ENCODE measurements at places on chromosomes 5 and 9. TPM values are rescaled to one million over a fixed set of nuclear protein-coding genes. Genes with fewer than 3 reads are reported as not detected.

- H3K27me3 ChIP-seq, result peaks cover 18% of the 10 kb centered on the region
- H3K27ac ChIP-seq, result no peak overlapping the region
- no peaks in the 10 kb centered on the region for H3K36me3 ChIP-seq
- H3K4me1 ChIP-seq, result no peaks in the 10 kb centered on the region
Measured at GRCh38 chr9:115106642-115107041, 11.3 kb downstream of the TNC start.

DNA sequence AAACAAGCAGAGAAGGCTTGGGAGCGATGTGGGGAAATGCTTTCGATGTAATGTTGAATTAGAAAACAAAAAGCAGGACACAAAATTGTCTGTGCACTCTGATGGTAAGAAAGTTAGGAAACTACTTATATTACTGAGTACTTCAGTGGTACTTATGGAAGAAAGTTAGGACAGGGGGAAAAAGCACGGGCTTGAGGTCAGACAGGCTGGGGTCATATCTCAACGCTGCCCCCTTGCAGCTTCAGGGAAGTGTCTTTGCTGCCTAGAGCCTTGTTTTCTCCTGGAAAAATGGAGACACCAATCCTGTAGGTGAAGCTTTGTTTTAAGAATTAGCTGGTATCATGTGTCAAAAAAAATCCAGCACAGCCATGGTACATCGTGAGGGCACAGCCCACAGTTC, 23.0 kb downstream of the NEURL1B start:
- no peak overlapping the region for H3K4me3 ChIP-seq
- no peak overlapping the region for H3K27ac ChIP-seq
- no peaks in the 10 kb centered on the region for H3K4me1 ChIP-seq
- H3K27me3 ChIP-seq, result no peaks in the 10 kb centered on the region

ZFP2 gene
- total RNA-seq, result 0.57 TPM

DNA sequence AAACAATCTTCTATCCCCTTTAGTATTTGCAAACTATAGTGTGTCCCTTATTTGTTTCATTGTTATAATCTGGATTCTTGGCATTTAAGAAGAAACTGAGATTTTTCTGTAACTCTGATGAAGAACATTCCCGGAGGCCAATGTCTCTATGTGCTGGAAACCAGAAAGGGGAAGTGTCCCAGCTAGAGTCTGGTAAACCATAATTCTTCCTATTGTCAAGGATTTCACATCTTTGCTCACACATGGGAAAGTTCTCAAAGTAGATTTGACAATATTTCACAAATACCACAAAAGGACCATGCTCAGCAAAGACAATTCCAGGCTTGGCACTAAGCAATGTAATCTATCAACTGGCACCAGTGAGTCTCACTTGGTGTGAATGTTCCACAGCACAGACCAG, 146.8 kb downstream of the MUSK start:
- H3K27me3 ChIP-seq, result no peaks in the 10 kb centered on the region
- H3K4me1 ChIP-seq, result peaks cover 4% of the 10 kb centered on the region
- H3K4me3 ChIP-seq, result no peak overlapping the region
- H3K27ac ChIP-seq, result no peak overlapping the region

GRCh38 chr9:137316012-137316981, 14.2 kb upstream of the NRARP start:
- H3K4me1 ChIP-seq, result peaks cover 42% of the 10 kb centered on the region
- no peaks in the 10 kb centered on the region for H3K36me3 ChIP-seq
- peak overlapping the region; percentile 55 for H3K27ac ChIP-seq
- no peaks in the 10 kb centered on the region for H3K27me3 ChIP-seq

DNA sequence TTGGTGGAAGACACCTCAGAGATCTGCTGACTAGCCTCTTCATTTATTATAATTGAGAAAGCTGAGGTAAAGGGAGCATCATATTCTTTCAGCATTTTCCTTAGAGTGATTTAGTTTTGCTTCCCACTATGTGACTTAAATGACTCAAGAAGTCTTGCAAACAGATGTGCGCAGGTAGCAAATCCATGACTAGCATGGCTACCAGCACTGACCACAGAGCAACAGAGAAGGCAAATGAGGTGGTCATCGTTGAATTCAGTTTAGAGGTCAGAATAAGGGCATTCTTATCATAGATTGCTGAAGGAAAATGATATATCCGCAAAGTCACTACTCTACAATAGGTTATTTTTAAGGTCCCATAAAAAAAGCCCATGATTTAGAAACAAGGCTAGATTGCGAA, 162.2 kb downstream of the PIK3R1 start:
- no peaks in the 10 kb centered on the region for H3K4me1 ChIP-seq
- no peak for DNase-seq
- no peak overlapping the region for H3K27ac ChIP-seq
- no peak overlapping the region for H3K4me3 ChIP-seq

CCL28 gene
- 0.25 TPM for total RNA-seq

GRCh38 chr9:114072184-114073140, 5.6 kb downstream of the AMBP start:
- no peak overlapping the region for H3K4me3 ChIP-seq
- H3K27me3 ChIP-seq, result peaks cover 10% of the 10 kb centered on the region
- H3K27ac ChIP-seq, result no peak overlapping the region
- DNase-seq, result no peak

GRCh38 chr5:84301535-84301934, 83.1 kb downstream of the EDIL3 start:
- H3K27ac ChIP-seq, result no peak overlapping the region
- no peak for DNase-seq
- no peaks in the 10 kb centered on the region for H3K36me3 ChIP-seq
- no peaks in the 10 kb centered on the region for H3K4me1 ChIP-seq
- no peaks in the 10 kb centered on the region for H3K27me3 ChIP-seq
- no peak overlapping the region for H3K4me3 ChIP-seq

DNA sequence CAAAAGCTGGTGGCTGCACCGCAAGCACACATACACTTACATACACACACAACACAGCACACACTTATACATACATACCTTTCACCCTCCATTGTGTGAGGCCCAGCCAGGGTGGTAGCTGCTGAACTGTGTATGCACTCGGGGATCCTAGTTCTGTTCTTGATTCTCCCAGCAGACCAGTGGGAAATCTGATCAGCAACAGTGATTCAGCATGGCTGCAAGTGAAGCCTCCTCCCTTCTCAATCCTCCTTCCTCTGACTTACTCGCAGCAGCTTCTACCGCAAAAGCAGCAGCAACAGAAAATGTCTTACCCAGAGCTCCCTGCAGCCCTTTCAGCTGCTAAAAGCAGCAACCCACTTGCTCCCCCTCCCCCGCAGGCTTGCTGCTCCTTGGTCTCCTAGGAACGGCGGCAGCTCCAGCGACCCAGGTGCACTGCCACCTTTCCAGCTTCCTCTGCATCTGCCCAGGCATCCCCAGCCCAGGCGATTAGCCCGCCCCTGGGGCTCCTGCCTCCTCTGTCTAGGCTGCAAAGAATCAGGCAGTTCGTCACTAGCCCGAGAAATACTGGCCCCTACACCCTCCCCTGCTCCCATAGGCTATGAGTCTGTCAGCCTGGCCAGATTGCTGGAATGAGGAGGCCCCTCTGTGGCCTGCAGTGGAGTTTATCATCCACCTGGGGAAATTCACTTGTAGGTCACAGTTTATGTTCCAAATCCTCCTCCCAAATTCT, at the start of gene KLHL3:
Gene KLHL3, minus strand, starts transcription at position 535 of the 730 bp plus-strand sequence. Its CDS starts 443 bp downstream, at position 92.
- H3K27me3 ChIP-seq, result 0 out of 2 replicates have a peak, but pooled peaks cover 5% of the 10 kb centered on the region
- H3K27ac ChIP-seq, result no peak within 1 kb of the TSS

- no peak overlapping the region for H3K27ac ChIP-seq
- no peak overlapping the region for H3K4me3 ChIP-seq
- H3K27me3 ChIP-seq, result no peaks in the 10 kb centered on the region
Measured at GRCh38 chr5:171437286-171437821, 17.9 kb downstream of the FGF18 start.

DNA sequence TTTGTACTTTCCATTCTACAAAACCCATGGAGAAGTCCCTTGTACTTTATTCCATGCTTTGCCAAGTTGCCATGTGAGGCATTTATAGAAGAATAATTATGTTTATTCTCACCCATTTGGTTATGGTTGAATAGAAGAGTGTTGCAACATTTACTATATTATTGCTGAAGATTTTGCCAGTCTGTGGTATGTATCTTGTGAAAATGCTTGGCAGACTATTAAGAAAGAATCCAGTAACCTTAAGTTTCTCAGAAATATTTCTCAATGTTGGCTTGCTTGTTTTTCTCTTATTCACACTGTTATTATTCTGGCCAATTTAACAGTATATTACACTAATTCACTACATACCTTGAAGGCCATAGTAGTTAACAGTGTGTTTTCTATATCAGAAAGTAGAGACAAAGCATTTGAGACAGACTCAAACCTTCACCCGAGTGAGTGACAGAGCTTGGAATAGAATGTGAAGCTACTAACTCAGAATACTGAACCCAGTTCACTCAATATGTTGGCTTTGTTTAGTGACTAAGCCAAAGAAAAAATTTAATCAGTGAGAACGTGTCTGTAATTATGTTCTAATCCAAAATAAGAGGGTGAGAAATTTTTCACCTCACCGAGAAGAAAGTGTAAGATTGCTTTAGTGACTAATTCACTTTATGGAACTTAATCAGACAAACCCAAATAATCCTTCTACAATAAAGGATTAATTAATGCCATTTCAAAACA, 184.4 kb downstream of the CWC27 start:
- no peak for DNase-seq
- H3K36me3 ChIP-seq, result no peaks in the 10 kb centered on the region
- H3K4me3 ChIP-seq, result no peak overlapping the region
- H3K4me1 ChIP-seq, result no peaks in the 10 kb centered on the region
- H3K27me3 ChIP-seq, result no peaks in the 10 kb centered on the region
- H3K27ac ChIP-seq, result no peak overlapping the region

DNA sequence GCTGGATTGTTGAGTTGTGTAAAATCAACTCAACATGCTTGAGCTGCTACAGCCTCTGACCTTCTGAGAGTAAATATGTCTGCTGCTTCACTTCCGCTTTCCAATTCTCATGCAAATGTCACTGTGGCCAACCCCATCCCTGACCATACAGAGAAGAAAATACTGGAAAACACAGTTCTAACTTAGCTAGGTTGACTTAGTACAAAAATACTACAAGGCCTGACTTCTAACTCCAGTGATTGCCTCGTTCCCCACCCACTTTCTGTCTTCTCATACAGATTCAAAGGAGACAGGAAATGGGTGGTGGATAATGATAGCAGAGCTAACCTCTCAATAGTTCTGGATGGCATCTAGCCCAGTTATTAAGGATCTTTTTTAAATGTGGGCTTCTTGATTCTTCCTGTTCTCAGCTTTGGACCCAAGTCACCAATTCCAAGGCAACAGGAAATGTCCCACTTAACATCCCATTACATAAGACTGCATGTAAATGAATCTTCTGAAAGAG, 226.6 kb upstream of the SLC24A2 start:
- DNase-seq, result no peak
- no peak overlapping the region for H3K27ac ChIP-seq
- no peaks in the 10 kb centered on the region for H3K27me3 ChIP-seq
- H3K36me3 ChIP-seq, result no peaks in the 10 kb centered on the region
- H3K4me3 ChIP-seq, result no peak overlapping the region

GRCh38 chr5:143376911-143377813, 26.3 kb downstream of the NR3C1 start:
- peaks cover 14% of the 10 kb centered on the region for H3K4me1 ChIP-seq
- H3K4me3 ChIP-seq, result no peak overlapping the region
- H3K27ac ChIP-seq, result no peak overlapping the region
- no peaks in the 10 kb centered on the region for H3K36me3 ChIP-seq
- no peaks in the 10 kb centered on the region for H3K27me3 ChIP-seq

GRCh38 chr5:31641059-31641458, 2.1 kb downstream of the PDZD2 start:
- no peak overlapping the region for H3K4me3 ChIP-seq
- no peak overlapping the region for H3K27ac ChIP-seq
- H3K36me3 ChIP-seq, result no peaks in the 10 kb centered on the region
- H3K27me3 ChIP-seq, result no peaks in the 10 kb centered on the region
- no peak for DNase-seq

GRCh38 chr5:135016861-135017290, 17.2 kb downstream of the PITX1 start:
- H3K27ac ChIP-seq, result no peak overlapping the region
- H3K4me3 ChIP-seq, result no peak overlapping the region
- no peaks in the 10 kb centered on the region for H3K36me3 ChIP-seq
- no peaks in the 10 kb centered on the region for H3K4me1 ChIP-seq
- no peak for DNase-seq

GRCh38 chr5:56335212-56335611, 102.1 kb upstream of the ANKRD55 start:
- H3K27me3 ChIP-seq, result no peaks in the 10 kb centered on the region
- no peak for DNase-seq
- no peaks in the 10 kb centered on the region for H3K4me1 ChIP-seq
- no peak overlapping the region for H3K4me3 ChIP-seq
- H3K36me3 ChIP-seq, result no peaks in the 10 kb centered on the region
- H3K27ac ChIP-seq, result no peak overlapping the region

IL13 gene
- total RNA-seq, result not detected

- no peaks in the 10 kb centered on the region for H3K4me1 ChIP-seq
- H3K27me3 ChIP-seq, result no peaks in the 10 kb centered on the region
- H3K27ac ChIP-seq, result no peak overlapping the region
- DNase-seq, result no peak
- H3K4me3 ChIP-seq, result no peak overlapping the region
Measured at GRCh38 chr5:172162323-172162986, 25.6 kb downstream of the STK10 start.

PTGES gene
- 17.2 TPM for total RNA-seq

GRCh38 chr5:177362610-177363507, 5.1 kb downstream of the RGS14 start:
- no peak for DNase-seq
- no peaks in the 10 kb centered on the region for H3K27me3 ChIP-seq
- H3K36me3 ChIP-seq, result no peaks in the 10 kb centered on the region
- peaks cover 16% of the 10 kb centered on the region for H3K4me1 ChIP-seq

DNA sequence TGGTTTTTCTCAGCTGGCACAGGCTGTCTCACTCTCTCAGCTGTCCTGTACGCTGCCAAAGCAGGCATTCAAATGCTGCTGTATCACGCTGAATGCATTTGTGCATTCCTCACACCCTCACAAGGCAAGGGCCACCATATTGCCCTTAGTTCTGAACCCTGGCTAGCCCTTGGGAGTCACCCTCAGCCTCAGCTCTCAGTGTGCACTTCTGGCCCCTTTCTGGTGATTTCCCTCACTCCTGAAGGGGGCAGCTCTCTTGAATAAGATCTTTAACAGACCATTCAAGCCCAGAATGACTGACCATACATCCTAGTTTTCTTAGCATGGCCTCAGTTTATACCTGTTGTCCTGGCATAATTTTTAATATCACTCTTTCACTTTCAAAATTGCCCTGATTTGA, 84.3 kb downstream of the HTR1A start:
- H3K36me3 ChIP-seq, result no peaks in the 10 kb centered on the region
- H3K4me1 ChIP-seq, result no peaks in the 10 kb centered on the region

GRCh38 chr9:27338527-27338903, 41.6 kb upstream of the EQTN start:
- H3K27me3 ChIP-seq, result no peaks in the 10 kb centered on the region
- no peak overlapping the region for H3K27ac ChIP-seq
- H3K4me1 ChIP-seq, result no peaks in the 10 kb centered on the region
- H3K4me3 ChIP-seq, result no peak overlapping the region
- DNase-seq, result no peak

GRCh38 chr5:63495225-63495624, 467.0 kb downstream of the HTR1A start:
- no peak overlapping the region for H3K27ac ChIP-seq
- H3K4me1 ChIP-seq, result no peaks in the 10 kb centered on the region
- no peaks in the 10 kb centered on the region for H3K36me3 ChIP-seq
- no peak overlapping the region for H3K4me3 ChIP-seq

RFESD gene
- 4.1 TPM for total RNA-seq

GRCh38 chr5:53089481-53089991, 20.0 kb downstream of the MOCS2 start:
- H3K4me3 ChIP-seq, result no peak overlapping the region
- peaks cover 44% of the 10 kb centered on the region for H3K36me3 ChIP-seq
- no peak for DNase-seq
- peaks cover 8% of the 10 kb centered on the region for H3K4me1 ChIP-seq
- H3K27me3 ChIP-seq, result no peaks in the 10 kb centered on the region

Data from HCT116 (cell line).